ENCODE measurements at places on chromosomes 16 and 17. TPM values are rescaled to one million over a fixed set of nuclear protein-coding genes. Genes with fewer than 3 reads are reported as not detected.

DNA sequence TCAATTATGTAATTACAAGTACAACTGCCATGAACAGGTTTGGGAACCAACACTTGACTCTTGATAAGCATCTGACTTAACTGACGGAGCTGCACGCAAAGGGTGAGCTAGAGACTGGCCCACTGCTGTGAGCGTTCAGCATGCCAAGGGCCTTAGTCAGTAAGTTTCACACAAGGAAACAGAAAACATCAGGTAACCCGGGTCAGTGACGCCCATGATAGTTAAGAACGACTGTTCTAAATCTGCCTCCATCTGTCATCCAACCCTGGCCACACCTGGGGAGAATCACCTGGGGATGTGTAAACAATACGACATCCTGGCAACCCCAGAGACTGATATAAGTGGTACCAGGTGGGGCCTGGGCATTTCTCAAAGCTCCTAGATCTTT, 12.3 kb downstream of the SMIM5 start:
- DNase-seq = peak; percentile 75

DNA sequence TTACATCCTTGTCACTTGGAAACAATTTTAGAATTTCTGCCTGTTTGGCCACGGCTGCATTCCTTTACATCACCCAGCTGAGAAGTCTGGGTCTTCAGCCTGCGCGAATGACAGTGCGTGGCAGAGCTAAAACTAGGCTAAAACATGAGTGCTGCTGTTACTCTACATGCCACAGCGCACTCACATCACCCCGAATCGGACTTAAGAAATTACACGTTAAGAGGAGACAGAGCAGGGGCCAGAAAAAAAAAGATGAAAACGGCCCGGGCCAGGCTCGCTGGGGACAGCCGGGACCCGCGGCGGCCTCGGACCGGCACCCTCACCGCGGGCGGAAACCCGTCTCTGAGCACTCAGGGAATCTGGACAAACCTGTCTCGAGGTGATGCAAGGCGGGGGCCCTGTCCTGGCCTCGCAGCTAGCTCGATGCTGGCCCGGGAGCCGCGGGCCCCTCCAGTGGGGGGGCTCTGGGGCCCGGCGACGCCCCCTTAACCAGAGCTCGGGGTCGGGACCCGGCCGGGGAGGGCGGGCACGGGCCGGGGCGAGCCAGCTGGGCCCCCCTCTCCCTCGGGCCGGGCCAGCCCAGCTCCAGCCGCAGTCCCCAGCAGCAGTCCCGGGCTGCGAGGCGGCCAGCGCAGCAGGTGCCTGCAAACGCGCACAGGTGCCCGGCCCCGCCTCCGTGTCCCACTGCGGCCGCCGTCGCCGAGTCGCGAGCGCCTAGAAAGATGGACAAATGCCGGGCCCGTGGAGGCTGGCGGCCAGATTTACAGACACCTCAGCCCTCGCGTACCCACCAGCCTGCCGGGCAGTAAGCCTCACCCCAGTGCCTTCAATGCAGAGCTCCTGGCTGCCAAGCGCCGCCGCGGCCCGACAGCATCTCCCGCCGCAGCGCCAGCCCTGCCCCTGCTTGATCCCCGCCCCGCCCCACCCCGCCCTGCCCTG, at the start of gene AKTIP:
Gene AKTIP (minus strand): TSS at position 879 of the 939 bp plus-strand sequence. CDS start 2,950 bp downstream, outside the sequence.
- DNase-seq = peak; percentile 67

DNA sequence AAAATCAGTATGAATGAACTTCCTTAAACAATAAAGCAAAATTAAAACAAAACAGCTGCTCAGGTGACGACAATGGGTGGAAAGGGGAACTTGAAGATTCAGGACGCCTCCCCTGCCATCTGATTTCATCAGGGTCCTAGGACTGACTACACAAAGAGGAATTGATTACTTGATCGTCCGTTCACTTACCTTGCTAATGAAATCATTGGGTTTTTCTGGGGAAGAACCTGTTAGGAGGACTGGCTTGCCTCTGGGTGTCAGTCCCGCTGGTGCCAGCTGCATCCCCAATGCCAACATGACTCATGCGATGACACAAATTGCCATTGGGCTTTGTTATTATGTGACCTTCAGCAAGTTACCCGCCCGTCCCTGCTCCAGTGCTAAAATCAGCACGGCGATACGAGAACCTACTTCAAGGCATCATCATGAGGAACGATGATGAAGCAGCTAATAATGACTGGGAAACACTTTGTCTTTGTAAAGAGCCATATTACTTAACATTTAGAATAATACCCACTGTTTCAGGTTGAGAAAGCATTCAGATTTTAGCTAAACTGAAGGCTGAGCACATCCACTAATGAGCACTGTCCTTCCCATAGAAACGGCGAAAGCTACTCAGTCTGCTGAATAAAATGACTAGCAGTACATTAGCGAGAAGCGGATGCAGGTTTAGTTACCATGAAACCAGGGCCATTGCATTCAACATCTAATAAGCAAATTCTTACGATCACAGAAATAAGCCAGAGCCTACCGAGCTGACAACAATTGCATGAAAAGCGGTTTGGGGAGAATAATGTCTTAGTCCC, 139.4 kb downstream of the ZFHX3 start:
- peak; percentile 37 for DNase-seq

DNA sequence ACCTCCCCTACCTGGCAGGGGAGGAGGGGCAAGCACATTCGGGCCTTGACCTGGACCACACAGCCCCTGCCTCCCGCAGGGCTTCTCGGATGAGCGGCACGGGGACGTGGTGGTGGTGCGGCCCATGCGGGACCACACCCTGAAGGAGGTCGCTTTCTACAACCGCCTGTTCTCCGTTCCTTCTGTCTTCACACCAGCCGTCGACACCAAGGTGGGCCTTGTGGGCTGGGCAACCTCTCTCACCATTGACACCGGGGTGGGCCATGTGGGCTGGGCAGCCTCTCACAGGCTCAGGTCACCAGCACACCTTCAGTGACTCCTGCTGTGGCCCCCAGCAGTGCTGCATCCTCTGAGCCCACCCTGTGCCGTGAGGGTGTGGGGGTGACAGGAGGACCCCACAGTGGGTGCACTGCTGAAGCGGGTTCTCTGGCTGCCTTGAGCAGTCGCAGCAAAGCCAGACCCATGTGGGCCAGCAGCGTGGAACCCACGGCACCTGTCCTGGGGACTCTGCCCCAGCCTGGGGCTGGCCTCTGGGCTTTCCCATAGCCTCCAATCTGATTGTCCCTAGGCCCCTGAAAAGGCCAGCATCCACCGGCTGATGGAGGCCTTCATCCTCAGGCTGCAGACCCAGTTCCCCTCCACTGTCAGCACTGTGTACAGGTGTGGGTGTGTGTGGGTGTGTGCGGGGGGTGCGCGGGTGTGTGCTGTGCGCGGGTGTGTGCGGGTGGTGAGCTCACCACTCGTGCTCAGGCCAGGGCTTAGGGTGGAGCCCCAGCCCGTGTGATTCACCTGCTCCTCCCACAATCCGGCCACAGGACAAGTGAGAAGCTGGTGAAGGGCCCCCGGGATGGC, 7.5 kb downstream of the CTU2 start:
- no peak for DNase-seq

DNA sequence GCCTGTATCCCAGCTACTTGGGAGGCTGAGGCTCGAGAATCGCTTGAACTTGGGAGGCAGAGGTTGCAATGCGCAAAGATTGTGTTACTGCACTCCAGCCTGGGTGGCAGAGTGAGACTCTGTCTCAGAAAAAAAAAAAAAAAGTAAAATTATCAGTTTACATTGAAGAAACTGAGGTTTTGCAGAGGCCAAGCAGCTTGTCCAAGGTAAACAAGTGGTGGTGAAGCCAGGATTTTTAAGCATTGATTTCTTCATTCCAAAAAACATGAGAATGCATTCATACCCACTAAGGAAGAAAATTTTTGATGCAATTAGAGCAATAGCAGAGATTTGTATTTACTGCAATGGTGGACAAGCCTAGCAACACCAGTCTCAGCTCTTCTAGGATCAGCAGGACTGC, 52.7 kb downstream of the CENPV start:
- DNase-seq = no peak

DNA sequence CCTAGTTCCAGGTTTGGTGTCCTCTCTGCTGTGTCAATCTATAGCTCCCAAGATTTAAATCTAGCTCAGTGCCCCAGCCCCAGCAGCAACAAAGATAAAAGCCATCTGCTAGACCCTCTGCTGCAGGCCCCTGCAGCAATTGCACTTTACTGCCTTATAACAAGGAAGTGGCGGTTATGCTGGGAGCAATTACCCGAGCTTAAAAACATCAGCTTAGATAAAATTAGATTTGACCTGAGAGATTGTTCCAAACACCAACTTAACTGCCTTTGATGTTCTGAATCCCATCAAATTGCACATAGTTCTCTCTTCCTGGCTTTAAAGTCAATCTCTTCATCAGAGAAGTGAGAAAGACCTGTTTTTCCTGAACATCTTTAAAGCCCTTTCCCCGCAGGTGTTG, 62.4 kb upstream of the SHISA6 start:
- DNase-seq = no peak

Gene ADGRG1
- total RNA-seq = 9.4 TPM

Measured in breast epithelium (tissue), 4 donors.